ENCODE measurements at places on chromosomes 6 and 20.

GRCh38 chr6:90885611-90886056 is 298.8 kb upstream of the MAP3K7 start:
- DNase-seq, result no peak

- DNase-seq, result no peak
Observed at GRCh38 chr20:3239867-3240775, 1.1 kb upstream of the SLC4A11 start.

DNA sequence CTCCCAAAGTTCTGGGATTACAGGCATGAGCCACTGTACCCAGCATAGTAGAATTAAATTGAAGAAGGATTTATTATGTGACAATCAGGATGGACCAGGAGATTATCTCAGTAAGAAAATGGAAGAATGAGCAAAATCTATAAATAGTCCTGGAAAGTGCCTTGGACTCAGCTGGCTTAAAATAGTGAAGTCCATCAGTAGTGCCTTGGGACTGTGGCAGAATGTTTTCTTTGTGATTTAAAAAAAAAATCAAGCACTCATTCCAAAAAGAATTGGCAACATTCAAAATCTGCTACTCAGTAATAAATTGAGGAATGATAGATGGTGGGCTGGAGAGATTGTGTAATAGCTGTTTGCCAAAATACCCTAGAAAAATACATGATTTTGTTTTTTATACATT is 37.0 kb upstream of the MAS1 start:
- no peak for DNase-seq

DNA sequence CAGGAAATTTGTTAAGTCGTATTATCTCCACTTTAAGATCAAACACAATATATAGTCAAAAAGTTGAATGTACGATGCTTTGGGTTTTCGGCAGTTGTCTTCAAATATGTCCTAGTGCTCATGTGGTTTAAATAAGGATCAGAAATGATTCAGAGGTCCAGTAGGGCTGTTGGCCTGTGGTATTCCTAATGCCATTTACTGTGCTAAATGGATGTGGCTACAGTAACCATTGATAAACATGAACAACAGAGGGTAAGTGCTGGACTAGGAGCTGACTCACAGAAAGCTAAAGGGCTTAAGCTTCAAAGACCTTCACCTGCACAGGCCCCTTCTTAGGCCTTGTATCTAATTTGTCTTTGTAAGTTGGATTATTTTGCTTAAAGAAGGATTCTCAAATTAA is 80.5 kb upstream of the TPD52L1 start:
- DNase-seq, result no peak

- DNase-seq, result no peak
Observed at GRCh38 chr6:75130784-75131183, 75.1 kb downstream of the COL12A1 start.

DNA sequence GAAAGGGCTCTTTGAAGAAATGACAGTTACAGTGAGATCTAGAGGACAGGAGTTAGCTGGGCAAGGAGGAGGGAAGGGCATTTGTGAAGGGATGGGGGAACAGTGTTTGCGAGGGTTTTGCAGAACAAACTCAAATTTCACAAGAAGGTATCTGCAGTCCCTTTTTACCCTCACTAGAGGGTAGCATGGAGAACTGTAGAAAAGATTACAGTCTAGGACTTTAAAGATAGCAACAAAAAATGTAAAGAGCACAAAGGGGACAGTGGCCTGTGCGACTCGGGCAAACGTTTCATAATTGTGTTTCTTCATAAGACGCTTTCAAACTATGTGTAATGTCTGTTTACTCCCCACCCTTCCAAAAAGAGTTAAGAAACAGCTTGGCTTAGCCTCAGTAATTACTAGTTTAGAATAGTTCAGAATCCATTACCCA is 21.2 kb upstream of the ASXL1 start:
- peak; percentile 62 for DNase-seq

DNA sequence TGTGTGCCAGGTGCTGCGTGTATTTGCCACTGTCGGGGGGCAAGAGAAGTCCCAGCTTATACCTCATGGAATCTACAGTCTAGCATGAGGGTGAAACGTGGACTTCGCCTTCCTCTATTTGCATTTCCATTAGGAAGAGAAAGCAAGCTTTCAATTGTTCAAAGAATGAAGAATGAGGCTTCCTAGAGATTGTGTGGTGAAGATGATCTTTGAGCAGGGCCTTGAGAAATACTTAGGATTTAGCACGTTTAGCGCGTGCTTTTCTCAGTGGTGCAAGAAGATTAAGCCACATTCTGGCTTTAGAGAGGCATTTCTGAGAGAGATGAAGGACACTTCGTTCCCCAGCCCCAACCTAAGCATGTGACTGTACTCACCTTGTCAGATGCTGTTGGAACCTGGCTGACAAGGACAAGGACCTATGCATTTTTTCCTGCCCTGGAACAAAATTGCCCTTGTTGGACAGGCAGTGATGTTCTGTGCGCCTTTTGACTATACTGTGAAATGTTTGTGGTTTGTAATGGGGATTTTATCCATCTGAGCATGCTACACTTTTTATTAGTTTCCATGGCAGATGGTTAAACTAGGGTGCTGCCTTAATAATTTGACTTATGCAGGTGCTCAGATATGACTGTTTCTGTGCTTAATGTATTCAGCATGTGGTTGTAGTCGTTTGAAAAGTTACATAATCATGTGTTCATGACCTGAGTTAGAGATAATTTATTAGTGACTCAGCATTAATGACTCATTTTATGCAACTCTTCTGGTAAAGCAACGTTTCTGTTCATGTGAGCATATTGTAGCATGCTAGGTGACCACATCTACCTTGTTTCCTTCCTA is 10.7 kb downstream of the TULP4 start:
- DNase-seq, result peak; percentile 34

DNA sequence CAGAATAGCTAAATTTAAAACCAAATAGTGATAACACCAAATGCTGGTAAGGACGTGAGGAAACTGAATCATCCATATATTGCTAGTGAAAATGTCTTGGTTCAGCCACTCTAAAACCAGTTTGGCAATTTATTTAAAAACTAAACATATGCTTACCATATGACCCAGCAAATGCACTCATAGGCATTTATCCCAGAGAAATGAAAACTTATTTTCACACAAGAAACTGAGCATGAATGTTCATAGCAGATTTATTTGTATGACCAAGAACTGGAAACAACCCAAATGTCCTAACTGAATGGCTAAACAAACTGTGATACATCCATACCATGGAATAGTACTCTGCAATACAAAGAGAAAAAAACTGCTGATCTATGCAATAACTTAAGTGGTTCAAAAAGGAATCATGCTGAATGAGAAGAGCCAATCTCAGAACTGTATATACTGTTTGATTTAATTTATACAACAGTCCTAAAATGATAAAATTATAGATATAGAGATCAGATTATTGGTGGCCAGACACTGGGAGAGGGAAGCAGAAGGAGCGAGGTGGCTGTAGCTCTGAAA is 115.6 kb upstream of the ADGRF1 start:
- no peak for DNase-seq

- peak; percentile 68 for DNase-seq
Observed at GRCh38 chr20:20462185-20462584, 94.3 kb downstream of the INSM1 start.

DNA sequence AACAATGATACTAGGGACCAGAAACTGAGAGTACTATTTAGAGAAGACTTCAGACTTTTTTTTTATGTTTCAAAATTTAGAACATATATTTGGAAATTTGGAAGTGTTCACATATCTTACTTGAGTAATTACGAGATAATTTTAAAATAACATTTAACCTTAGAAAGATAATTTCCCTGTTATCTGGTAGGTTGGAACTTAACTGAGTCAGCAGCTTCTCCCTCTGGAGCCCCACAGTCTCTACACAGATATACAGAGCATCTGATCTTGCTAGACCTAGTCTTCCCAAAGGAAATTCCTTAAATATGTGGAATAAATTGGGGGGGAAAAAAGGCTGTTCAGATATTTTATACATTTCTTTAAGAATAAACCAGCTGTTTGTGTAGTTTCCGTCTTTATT is 48.6 kb downstream of the TSPYL4 start:
- DNase-seq, result no peak

DNA sequence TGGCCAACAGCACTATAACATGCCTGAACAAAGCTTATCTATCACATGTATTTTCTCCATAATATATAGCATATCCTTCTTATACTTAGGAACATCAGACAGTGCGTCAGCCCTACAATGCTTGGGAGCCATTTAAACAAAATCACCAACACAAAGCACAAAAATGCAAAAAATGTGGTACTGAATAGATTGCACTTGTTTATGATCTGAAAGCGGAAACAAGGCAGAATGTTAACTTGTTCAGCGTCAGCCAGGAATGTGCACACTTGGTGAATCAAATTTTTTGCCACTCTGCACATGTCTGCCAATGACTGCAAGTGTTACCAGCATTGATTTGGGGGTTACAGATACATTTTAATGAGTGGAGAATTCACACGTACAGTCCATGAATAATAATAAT is 14.8 kb downstream of the SLC35A1 start:
- no peak for DNase-seq

DNA sequence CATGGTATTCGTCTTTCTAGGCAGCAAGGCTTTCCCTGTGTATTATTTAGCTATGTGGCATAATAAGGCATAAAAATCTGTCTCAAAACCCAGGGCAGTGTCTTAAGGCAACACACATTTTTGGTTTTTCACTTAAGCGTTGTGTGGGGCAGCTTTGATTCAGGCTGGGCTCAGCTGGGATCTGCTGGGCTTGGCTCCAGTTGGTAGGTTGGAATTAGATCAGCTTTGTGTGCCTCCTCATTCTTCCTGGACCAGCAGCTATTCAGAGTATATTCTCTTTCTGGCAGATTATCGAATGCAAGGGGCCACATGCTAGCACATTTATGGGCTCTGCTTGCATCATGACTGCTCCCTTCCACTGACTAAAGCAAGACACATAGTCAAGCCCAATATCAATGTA is 487.9 kb downstream of the RFPL4B start:
- DNase-seq, result no peak

DNA sequence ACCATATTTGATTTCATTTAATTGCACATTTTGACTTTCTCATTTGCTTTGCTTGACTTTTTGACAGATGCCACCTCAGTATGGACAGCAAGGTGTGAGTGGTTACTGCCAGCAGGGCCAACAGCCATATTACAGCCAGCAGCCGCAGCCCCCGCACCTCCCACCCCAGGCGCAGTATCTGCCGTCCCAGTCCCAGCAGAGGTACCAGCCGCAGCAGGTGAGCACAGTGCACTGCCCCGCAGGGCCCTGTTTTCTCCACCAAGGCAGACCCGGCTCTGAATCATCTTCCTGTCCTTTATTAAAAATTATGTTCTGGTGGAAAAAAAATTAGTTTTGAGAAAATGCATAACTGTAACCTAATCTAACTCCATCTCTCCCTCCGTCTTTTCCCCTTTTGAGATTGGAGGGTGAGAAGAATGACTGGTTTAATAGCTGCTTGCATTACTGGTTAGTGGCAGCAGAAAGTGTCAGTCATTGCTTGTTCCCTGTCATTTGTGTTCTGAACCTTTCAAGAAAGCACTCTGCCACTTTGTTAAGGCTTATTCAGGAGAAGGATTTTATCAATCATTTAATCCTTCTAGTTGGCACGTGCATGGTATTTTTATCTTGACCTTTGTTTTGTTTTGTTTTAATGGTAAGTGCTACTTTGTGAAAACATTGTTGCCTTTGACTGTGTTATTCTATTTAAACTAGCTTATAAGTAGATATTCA is 124.3 kb downstream of the ARID1B start:
- DNase-seq, result no peak

DNA sequence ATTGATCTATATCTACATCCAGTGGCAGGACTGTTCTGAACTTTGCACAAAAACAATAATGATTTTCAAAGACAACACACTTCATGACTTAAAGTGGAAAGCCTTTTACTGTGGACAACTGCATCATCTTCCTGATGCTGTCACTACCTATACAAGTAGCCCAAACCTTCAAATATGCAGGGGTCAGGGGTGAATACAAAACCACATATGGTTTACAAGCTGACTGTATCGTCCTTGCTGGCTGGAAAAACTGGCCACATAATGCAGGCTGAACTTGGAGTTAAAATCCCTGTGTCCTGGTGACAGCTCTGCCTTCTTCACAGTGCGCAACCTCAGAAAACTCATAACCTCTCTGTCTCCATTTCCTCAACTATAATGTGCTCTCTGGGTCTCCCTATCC is 128.9 kb downstream of the GMDS start:
- no peak for DNase-seq

DNA sequence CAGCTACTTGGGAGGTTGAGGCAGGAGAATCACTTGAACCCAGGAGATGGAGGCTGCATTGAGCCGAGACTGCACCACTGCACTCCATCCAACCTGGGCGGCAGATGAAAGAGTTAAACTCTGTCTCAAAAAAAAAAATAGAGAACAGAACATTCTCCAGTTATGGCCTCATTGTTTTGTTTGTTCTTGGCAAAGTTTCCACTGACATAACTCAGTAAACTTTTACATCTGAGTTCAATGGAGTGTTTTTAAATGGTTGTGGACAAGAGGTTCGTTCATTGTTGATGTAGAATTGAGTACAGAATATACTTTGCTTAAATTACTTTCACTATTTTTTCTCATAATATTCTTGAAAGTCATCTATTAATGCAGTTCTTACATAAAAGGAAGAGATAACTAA is 42.2 kb upstream of the IFNGR1 start:
- DNase-seq, result no peak

- no peak for DNase-seq
Observed at GRCh38 chr6:24355393-24355792, 2.5 kb downstream of the DCDC2 start.

- no peak for DNase-seq
Observed at GRCh38 chr20:56765172-56766073, 136.3 kb downstream of the TFAP2C start.

- no peak for DNase-seq
Observed at GRCh38 chr6:8434727-8435092, 635 bp downstream of the SLC35B3 start.

DNA sequence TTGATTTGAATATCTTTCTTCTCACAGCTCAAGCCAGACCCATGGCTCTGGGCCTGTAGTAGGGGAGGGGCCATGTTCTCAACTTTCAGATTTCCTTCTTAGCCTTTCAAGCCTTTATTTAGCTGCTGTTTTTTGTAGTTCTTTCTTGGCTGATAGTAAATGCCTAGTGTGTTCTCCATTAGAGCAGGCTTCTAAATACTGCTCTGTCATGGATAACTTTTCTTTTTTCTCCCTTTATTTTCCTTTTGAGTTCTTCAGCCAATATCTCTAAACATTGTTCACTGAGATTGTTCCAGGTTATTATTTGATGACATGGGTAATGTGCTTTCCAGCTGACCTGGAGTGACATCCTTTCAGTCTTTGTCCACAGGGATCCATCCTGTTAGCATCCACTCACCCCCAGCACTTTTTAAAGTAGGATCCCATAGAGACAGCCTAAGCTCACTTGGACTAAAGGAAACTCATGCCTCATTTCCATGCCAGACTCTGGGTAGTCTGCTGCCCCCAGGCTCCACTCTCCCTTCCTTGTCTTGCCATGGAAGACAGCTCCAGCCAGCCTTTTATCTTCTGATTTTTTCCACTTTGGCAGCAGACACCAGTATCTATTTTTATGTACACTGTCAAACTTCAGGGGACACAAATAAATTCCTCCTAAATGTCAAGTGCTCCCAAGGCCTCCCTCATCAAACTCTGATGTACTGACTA is 645.6 kb downstream of the RNF144B start:
- DNase-seq, result no peak

GRCh38 chr6:106546691-106547414 is 82.4 kb downstream of the RTN4IP1 start:
- DNase-seq, result no peak

GRCh38 chr20:63977739-63978276 is 1.6 kb downstream of the SAMD10 start:
- no peak for DNase-seq

All from NCI-H526 (cell line).